CD4-positive, alpha-beta T cell treated with Interleukin-15 for 4 hours (primary cell): ENCODE measurements at places on chromosomes 1 and 21.
A peak's percentile ranks its signal among the peaks of the same experiment; 100 is the strongest.

DNA sequence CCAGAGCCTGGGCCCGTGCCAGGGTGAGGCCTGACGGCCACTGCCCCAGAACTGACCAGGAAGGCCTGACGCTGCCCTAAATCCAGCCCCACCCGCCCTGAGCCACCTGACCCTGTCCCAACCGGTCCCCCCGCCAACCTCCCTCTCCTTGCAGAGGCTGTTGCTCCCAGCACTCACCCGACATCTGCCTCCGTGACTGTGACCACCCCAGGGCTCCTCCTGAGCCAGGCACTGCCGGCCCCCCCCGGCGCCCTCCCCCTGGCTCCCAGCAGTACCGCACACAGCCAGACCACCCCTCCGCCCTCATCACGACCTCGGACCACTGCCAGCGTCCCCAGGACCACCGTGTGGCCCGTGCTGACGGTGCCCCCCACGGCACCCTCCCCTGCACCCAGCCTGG lies 26.3 kb downstream of the AGRN start:
- DNase-seq = no peak

DNA sequence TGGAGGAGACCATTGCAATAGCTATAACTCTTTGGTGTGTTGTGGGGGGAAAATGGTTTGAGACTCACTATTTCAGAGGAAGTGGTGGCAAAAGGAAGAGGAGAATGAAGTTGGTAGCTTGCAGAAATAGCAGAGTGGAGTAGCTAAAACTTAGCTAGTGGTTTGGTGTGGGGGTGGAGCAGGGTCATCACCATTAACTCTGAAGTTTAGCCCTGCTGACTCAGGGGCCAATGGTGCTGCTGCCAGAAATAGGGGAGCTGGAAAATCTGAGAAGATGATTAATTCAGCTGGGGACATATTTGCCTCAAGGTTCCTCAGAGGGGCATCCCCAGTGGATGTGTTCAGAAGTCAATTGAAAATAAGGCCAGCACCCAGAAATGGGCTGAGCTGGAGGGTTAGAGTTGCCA lies 65.4 kb downstream of the RUNX1 start:
- DNase-seq = peak; percentile 71

- DNase-seq = peak; percentile 65
Measured at GRCh38 chr1:25795946-25796810, 3.8 kb upstream of the SELENON start.

- no peak for DNase-seq
Measured at GRCh38 chr1:183150445-183150844, 35.6 kb upstream of the LAMC2 start.

GRCh38 chr1:39167632-39168209 lies 36.8 kb upstream of the MACF1 start:
- DNase-seq = no peak
